ENCODE measurements at places on chromosomes 2 and 18.

GRCh38 chr2:186199029-186199428 lies 287.0 kb upstream of the ZC3H15 start:
- DNase-seq = no peak

GRCh38 chr2:68700560-68700959 lies 34.1 kb upstream of the ARHGAP25 start:
- no peak for DNase-seq

- DNase-seq = no peak
Measured at GRCh38 chr2:79219383-79219988, 59.9 kb upstream of the REG3A start.

GRCh38 chr2:163748420-163748819 lies 12.6 kb upstream of the FIGN start:
- no peak for DNase-seq

- DNase-seq = no peak
Measured at GRCh38 chr2:240502059-240502429, 55.7 kb downstream of the ANKMY1 start.

DNA sequence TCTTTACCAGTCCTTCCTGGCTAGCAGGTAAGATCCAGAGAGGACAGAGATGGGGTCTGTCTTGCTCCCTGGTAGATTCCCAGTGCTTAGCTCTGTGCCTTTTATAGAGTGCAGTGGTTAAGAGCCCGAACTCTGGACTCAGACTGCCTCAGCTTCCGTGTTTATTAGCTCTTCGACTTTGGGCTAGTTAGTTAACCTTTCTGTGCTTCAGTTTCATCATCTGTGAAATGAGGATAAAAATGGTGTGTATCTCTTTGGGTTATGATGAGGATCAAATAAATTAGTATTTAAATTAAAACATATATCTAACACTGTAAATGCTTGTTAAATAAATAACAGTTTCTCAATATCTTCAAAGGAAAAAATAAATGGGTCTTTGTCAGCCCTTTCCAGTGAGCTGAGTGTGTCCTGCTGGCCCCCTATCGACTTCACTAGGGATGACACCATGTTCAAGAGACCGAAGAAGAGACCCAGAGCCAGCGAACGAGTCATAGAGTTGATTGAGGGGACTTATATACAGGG lies 38.2 kb downstream of the CERS6 start:
- DNase-seq = no peak

DNA sequence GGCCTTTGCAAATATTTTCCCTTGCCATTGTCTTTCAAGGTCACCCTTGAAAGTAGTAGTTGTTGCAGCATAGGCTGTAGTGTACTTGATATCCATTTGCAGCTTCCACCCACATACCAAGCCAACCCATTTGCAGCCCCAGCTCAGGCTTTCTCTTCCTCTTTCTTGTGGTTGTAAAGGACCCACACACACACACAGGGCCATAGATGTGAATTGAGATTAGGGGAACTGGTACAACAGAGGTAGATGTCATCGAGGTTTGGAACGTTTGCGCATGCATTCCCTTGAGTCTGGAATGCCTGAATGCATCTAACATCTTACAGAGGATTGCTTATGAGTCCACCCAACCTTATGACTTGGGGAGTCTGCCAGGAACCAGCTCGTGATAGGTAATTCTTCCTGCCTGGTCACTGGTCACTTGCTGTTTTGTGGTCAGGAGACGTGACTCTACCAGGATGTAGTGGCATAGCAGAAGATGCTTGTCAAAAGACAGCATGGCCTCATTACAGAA lies 91.9 kb downstream of the MRPS9 start:
- DNase-seq = no peak

DNA sequence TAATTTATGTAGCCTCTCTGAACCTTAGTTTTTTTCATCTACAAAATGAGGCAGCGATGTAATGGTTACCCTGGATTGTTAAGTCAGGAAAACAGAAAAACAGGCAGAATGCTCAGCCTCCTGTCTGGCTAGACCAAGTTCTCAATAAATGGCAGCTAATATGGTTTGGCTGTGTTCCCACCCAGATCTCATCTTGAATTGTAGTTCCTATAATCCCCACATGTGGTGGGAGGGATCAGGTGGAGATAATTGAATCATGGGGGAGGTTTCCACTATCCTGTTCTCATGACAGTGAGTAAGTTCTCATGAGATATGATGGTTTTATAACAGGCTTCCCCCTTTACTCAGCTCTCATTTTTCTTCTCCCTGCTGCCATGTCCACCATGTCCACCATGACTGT lies 220.0 kb downstream of the CMPK2 start:
- DNase-seq = no peak

- no peak for DNase-seq
Measured at GRCh38 chr18:9404565-9405060, 70.0 kb downstream of the TWSG1 start.

All from breast epithelium (tissue), 4 donors.